ENCODE measurements at places on chromosomes 1 and 21.
A peak's percentile ranks its signal among the peaks of the same experiment; 100 is the strongest.

DNA sequence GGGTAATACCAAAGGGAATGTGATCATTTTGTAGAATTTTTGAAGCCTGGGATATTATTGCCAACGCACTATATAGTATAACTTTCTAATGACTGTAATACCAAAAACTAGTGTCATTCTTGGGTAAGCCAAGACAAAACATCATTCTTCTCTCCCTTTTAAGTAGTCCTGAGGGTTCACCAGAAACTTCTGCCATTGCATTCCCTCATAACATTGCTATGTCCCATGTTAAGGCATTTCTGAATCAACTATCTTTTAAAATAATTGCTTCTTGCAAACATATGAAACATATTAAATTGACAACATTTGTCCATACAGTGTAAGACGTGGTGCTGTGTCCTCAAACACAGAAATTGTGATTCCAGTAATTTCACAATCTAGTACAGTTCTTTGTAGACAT lies 29.9 kb upstream of the C1orf21 start:
- no peak for DNase-seq

GRCh38 chr1:225532240-225532944 lies 104.6 kb upstream of the LBR start:
- DNase-seq = no peak

DNA sequence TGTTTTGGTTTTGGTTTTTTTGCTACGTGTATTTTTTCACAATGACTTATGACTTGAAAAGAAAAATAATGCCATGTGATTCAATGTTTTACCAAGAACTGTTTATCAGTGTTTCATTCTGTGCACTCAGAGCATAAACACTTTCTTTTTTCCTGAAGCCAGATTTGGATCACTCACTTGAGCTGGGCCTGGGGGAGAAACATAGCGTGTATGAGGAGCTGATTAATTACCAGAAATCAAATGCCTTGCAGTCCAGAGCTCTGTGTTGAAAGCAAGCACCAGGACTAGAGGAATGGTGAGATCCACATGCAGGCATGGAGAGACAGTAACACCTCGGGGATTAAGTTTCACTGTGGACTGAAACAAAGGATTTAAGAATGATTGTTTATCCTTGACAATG lies 642.1 kb upstream of the ADGRL2 start:
- no peak for DNase-seq

DNA sequence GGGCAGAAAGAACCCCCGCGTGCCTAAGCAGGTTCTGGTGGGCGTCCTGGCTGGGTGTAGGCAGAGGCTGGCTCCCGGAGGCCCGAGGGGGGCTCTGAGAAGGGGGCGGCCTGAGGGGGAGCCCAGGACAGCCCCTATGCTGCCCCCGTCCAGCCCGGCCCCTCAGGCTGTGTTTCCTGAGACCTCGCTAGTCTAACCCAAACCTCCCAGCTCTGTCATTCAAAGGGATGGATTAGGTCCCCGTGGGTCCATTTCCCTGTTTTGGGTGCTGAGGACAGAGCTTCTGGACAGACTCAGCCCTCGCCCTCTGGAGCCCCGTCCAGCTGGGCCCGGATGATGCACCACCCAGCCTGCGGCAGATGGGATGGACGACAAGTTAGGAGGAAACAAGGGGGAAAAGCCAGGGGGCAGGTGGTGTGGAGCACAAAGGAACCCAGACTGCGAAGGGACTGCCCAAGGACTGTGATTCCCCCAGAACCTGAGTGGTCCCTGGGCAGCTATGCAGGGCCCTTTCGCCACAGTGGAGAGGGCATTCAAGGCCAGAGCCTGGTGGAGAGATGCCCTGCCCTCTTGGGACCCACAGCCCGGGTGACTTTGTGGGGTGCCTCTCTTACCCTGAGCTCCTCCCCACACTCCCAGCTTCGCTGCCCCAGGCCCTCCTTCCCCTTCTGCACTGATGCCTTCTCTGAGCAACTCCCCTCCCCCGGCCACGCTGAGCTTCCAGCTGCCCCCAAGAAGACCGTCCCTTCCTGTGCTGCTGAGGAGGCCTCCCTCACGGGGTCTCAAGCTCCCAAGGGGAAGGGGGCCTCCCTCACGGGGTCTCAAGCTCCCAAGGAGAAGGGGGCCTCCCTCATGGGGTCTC lies 2.8 kb downstream of the HES4 start:
- no peak for DNase-seq

- DNase-seq = no peak
Measured at GRCh38 chr1:2203671-2204414, 9.3 kb upstream of the FAAP20 start.

DNA sequence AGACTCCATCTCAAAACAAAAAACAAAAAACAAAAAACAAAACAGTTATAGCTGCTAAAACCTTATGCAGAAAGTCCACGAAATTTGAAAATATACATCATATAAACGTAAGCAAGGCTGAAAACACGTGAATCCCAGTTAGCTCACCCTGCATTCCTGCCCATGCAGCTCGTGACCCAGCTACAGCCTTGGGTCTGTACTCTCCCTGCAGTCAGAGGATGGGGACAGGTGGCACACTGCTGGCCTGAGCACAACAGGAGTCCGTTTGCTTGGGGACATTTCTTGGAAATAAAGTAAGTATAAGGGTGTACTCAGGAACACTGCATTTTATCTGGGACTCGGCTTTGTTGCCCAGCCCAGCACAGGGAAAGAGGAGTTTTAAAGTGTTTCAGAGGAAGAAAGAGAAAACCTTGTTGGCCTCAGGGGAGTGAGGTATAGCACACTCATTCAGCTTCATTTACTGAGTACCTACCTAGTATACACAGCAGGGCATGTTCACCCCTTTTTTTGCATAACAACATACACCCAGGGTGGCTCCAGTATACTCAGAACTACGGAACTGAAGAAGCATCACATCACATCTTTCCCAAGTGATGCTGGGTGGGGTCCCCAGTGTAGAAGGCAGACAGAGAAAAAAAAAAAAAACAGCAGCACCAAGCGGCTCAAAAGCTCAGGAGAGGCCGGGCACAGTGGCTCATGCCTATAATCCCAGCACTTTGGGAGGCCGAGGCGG lies 44.1 kb downstream of the CAPZB start:
- no peak for DNase-seq

DNA sequence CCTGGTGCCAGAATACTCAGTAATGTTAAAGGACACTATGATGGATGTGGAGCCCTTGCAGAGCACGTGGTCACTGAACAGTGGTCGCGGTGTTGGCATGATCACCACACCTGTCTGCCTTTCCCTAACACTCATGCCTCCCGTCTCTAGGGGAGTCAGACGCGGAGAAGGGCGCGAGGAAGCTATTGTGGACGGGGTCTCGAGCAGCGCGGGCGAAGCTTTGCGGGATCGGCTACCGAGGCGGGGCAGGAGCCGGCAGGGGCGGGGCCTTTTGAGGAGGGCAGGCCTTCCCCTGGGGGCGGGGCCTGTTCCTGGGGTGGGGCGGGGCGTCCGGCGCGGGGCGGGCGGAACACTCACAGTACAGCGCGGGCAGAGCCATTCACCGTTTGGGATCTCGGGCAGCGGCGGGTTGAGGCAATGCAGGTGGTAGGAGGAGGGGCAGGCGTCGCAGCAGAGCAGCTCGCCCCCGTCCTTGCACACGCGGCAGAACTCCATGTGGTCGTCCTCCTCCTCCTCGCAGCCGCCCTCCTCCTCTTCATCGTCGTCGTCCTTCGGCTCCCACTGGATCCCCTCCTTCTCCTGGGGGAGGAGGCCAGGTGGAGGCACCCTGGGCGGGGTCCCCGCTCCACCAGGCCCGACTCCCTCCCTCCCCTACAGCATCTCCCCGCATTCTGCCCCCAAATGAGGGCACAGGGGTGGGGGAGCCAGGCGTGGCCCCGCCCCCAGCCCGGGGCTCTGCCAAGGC lies 31.5 kb downstream of the CHD5 start:
- peak; percentile 50 for DNase-seq

- no peak for DNase-seq
Measured at GRCh38 chr1:155871390-155871789, 12.0 kb downstream of the SYT11 start.

DNA sequence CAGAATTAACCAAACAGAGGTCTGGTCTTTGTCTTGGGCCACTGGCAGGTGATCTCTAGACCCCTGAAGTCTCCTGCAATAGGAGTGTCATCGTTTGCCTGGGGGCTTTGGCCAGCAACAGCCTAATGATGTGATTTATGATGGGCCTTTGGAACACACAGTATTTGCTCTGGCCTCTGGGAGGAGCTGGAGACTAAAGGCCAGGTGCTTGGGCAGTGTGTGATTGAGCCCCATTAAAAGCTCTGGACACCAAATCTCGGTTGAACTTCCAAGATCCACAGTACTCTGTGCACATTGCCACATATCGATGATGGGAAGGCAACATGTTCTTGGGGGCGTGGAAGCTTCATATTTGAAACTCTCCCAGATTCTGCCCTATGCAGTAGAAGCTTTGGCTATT lies 32.0 kb upstream of the TLR5 start:
- DNase-seq = no peak

- DNase-seq = no peak
Measured at GRCh38 chr1:20478057-20478635, 7.9 kb downstream of the CAMK2N1 start.

DNA sequence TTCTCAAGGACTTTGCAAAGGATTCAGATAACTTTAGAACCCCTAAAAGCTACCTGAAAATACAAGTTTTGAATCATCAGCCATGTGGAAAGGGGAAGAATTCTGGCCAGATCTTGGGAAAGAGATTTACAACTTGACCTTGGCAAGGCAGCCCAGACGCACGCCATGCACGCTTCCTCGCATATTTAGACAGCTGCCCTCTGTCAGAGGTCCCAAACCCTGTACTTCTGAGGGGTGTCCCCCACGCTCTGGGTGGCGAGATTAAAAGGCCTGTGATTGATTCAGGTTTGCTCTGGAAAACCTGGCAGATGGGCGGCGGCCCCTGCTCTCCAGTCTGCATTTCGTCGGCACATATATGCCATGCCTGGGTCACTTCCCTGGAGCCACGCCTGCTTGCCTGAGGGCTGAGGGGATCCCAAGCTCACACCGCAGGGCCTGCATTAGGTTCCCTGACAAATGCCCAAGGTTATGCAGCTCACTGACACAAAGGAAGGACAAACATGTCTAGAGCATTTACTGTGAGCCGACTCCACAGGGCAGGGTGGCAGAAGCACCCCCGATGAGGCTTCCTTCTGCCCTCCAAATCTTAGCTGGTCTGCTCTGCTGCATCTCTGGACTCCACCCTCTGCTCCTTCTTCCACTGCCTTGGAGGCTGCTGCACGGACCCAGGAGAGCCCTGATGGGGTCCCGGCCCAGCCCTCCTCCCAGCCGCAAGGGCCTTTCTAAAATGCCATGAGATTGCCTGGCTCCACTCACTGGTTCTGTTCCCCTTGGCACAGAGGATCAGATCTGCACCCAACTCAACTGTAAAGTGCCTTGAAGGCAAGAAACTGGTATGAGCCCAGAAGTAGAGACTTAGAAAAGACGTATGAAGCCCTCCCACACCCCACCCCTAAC lies 103.9 kb downstream of the BCAR3 start:
- DNase-seq = no peak

GRCh38 chr1:29984862-29985605 lies 738.4 kb downstream of the MATN1 start:
- no peak for DNase-seq

DNA sequence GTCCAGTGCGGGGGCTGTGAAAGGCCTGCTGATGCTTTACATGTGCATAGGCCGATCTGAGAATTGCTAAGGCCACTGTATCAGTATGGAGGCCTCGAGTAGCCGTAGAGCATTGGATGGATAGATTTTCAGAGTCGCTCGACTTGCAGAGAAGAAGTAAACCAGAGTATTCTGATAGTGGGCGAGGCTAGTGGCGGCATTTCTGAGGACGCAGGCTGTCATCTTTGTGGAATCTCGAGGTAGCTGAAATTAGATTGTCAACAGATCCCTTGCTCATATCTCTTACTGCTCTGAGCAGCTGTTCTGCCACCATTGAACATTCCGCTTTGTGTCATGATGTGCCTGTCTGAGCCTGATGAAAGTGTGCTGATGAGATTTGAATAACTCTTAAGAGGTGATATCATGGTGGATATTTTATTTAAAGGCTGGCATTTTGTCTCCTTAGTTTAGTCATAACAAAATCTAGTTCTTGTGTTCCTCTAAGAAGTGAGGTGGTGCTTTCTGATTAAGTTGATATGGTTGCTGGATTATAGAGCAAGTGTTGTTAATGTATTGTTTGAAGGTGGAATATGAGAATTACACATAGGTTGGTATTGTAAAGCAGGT lies 1.5 kb downstream of the KIF1B start:
- no peak for DNase-seq

GRCh38 chr1:22963044-22963677 lies 9.5 kb downstream of the LACTBL1 start:
- DNase-seq = no peak

- peak; percentile 40 for DNase-seq
Measured at GRCh38 chr1:111441573-111442192, 7.4 kb downstream of the WDR77 start.

DNA sequence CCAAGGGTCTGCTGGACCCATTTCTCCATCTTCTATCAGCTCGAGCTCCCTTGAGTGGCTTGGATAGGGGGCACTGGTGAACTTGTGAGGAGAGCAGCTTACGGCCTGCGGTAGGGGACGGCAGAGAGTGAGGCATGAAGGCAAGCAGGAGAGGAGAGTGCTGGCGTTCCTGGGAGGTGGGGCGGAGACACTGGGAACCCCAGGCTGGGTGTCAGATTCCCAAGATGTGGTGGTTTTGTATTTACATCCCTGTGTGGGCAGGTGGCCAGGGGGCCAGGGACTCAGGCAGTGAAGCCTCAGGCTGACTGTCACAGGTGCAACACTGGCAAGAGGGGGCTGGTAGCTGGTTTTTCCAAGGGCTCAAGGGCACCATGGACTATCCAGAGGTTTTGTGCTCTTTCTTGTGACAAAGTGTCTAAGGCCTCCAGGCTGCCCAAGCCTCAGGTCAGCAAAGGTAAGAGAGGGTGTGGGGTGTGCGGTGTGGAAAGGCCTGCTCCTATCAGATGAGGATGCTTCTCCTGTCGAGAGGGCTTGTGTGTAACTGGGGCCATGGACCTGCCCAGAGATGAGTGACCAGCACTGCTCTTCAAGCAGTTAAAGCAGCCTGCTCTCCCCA lies 45.1 kb upstream of the ROR1 start:
- no peak for DNase-seq

DNA sequence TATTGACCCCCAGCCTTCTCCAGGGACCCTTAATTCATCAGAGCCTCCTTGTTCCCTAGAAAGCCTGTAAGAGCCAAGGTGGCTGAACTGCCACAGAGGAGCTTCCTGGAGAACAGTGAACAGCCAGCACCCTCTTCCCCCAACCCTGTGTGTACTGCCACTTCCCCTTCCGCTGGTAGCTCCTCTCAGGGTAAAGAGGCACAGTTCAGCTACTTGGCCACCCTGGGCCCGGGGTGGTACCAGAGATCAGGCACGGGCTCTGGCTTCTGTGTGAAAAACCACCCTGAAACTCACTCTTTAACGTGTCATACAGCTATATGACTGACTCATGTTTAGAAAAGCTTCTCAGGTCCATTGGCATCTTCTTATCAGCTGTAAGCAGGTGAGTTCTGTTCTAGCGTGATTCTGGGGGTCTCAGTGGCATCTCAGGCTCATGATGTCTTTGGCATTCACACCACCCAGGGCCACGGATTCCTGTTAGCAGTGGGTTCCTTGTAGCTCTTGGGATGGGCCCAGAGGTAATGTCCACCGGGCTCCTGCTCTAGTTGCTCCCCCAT lies 22.4 kb downstream of the ARMH1 start:
- no peak for DNase-seq

Data from activated T-helper 1 cell treated with Interleukin-2 at 50 U/mL for 16 hours (primary cell).